ENCODE measurements at places on chromosomes 2 and 18. TPM values are rescaled to one million over a fixed set of nuclear protein-coding genes. Genes with fewer than 3 reads are reported as not detected.

The CPS1 gene
- total RNA-seq: 3.1 TPM

The IL1A gene
- not detected for total RNA-seq

The MARCHF4 gene
- total RNA-seq: 18.5 TPM

The PER2 gene
- total RNA-seq: 10.0 TPM

The UNC80 gene
- 40.1 TPM for total RNA-seq

The TTC21B gene
- 156 TPM for total RNA-seq

The HOXD1 gene
- not detected for total RNA-seq

The DSC2 gene
- 4.1 TPM for total RNA-seq

The AMER3 gene
- total RNA-seq: 45.4 TPM

The LONRF2 gene
- total RNA-seq: 87.6 TPM

The FAM228A gene
- total RNA-seq: 9.4 TPM

The CD8B gene
- not detected for total RNA-seq

The ST8SIA3 gene
- total RNA-seq: 16.6 TPM

The UGT1A4 gene
- not detected for total RNA-seq

The RNF125 gene
- total RNA-seq: 1.9 TPM

The NEU4 gene
- 0.63 TPM for total RNA-seq

The BCL11A gene
- total RNA-seq: 313 TPM

The ALPP gene
- not detected for total RNA-seq

The IL36B gene
- not detected for total RNA-seq

The TMEM178A gene
- 32.2 TPM for total RNA-seq

Data from parietal lobe (tissue), 2 donors.